ENCODE measurements at places on chromosomes 5 and 9.

- DNase-seq, result no peak
These were observed 347.4 kb downstream of the DRD1 start for GRCh38 chr5:175096469-175097165.

DNA sequence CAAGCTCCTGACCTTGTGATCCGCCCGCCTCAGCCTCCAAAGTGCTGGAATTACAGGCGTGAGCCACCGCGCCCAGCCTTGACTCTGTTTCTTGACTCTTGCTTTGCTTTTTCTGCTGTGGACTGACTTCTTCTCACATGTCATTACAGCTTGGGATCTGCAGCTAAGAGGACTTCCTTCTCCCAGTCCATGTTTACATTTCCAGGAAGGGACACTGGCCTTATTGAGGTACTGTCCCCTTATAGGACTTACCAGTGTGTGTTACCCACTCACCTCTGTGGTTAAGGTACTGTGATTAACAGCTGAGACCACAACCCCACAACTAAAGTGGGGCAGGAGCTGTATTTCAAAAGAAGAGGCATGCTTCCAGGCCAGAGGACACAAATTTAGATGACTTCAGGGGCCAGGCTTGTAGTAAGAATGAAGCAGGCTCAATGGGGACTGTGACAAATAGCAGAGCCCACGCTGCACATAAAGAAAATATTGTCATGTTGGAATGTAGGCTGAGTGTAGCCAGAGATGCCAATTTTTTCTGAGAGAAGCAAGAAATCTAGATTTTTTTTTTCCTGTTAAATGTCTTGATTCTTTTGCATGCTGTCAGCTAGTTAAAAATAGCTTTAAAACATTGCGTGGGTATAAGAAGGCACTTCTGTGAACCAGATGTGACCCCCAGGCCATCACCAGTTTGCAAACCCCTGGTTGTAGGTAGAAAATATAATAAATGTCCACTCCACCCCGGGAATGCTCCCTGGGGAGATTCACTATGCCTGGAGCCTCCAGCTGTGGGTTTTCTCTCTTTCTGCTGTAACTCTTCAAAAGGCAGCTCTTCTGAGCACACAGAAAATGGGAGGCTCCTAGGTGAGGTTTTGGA is 75.0 kb downstream of the PTPDC1 start:
- no peak for DNase-seq

DNA sequence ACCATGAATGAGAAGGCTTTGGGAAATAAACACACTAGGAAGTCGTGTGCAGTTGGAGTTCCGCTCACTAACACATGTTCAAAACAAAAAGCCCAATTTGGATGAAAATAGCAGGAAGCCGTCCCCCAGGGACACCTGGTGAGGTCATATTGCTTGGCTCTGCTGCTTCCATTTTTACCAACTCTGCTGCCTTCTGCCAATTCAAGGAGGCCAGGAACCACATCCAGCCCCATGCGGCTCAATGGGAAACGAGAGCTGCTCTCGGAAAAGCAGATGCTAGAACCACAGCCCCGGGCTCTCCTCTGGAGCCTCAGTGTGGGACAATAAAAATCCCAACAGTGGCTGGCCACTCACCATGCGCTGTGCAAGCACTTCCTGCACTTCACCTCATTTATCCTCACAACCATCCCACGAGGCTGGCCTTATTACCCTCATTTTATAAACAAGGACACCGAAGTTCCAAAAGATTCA is 13.4 kb downstream of the ADAM19 start:
- no peak for DNase-seq

- DNase-seq, result no peak
These were observed 569.6 kb downstream of the EBF1 start for GRCh38 chr5:158530115-158530514.

Data from NCI-H510A treated with DMSO at 0.1 percent for 48 hours (cell line).